Progenitor cell of endocrine pancreas (in vitro differentiated cells): ENCODE measurements at places on chromosomes 2 and 18. TPM values are rescaled to one million over a fixed set of nuclear protein-coding genes. Genes with fewer than 3 reads are reported as not detected.
A peak's percentile ranks its signal among the peaks of the same experiment; 100 is the strongest.

DNA sequence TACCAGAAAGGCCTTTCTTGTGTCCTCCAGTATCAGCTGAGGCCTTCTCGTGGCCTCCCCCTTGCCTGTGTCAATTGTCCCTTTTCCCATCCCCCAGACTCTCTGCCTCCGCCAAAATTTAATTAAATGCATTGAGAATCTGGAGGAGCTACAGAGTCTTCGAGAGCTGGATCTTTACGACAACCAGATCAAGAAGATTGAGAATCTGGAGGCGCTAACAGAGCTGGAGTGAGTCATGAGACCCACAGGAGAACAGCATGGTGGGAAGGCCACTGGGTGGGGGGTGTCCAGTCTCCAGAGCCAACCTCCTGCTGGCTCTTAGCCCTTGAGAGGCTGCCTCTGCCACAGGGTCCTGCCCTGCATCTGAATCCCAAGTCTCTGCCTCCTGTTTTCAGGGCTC lies 8.8 kb downstream of the PPP1R7 start:
- H3K36me3 ChIP-seq: peaks cover 4% of the 10 kb centered on the region
- H3K4me3 ChIP-seq: no peak overlapping the region
- H3K27me3 ChIP-seq: no peaks in the 10 kb centered on the region
- H3K27ac ChIP-seq: no peak overlapping the region
- DNase-seq: no peak

DNA sequence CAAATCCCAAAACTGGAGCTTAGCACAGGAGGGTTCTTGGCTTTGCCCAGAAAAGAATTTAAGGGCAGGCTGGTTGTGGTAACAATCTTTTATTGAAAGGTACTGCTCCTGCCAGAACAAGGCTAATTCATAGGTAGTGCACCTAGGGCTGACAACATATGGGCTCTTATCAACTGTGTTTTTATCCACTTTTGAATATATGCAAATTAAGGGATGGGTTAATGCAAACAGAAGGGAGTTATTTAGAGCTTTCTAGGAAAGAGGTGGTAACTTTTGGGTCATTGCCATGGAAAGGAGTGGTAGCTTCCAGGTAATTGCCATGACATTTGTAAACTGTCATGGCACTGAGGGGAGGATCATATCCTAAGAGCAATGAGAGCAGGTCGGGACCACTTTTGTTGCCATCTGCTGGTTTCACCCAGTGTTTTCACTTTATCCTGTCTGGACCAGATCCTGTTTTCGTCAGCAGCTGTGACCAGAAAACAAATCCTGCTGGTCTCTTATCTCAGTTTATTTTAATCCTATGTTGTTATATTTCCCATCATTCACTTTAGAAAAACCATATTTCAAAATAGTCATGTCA lies 981 bp downstream of the C2orf66 start:
- H3K27ac ChIP-seq: no peak overlapping the region
- no peaks in the 10 kb centered on the region for H3K4me1 ChIP-seq
- H3K4me3 ChIP-seq: no peak overlapping the region
- H3K27me3 ChIP-seq: peaks cover 4% of the 10 kb centered on the region
- H3K36me3 ChIP-seq: no peaks in the 10 kb centered on the region

DNA sequence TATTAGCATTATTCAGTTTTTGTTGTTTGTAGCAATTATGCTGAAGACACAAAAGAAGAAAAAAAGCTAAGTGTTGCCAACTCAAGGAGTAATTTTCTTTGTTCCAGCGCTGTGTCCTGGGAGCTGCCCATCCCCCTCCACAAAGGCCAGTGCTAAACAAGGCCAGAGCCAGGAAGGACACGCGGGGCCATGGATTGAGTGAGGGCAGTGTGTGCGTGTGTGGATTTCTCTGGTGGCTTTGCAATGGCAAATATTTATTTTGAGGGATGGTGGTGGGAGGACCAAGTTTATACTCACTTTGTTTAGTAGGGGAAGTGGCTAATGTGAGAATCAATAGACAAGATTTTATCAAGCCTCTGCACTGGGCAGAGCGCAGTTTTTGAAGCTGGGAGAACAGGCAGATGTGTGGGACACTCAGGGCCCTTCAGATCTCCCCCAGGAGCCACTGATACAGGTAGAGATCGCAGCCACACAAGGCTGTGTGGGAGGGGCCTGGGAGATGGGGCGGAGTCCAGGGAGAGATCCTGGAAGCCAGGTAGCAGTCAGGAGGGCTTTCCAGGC lies 11.4 kb downstream of the AGAP1 start:
- no peak for DNase-seq
- H3K36me3 ChIP-seq: peaks cover 4% of the 10 kb centered on the region
- H3K4me3 ChIP-seq: no peak overlapping the region
- peak overlapping the region; percentile 92 for H3K27ac ChIP-seq

DNA sequence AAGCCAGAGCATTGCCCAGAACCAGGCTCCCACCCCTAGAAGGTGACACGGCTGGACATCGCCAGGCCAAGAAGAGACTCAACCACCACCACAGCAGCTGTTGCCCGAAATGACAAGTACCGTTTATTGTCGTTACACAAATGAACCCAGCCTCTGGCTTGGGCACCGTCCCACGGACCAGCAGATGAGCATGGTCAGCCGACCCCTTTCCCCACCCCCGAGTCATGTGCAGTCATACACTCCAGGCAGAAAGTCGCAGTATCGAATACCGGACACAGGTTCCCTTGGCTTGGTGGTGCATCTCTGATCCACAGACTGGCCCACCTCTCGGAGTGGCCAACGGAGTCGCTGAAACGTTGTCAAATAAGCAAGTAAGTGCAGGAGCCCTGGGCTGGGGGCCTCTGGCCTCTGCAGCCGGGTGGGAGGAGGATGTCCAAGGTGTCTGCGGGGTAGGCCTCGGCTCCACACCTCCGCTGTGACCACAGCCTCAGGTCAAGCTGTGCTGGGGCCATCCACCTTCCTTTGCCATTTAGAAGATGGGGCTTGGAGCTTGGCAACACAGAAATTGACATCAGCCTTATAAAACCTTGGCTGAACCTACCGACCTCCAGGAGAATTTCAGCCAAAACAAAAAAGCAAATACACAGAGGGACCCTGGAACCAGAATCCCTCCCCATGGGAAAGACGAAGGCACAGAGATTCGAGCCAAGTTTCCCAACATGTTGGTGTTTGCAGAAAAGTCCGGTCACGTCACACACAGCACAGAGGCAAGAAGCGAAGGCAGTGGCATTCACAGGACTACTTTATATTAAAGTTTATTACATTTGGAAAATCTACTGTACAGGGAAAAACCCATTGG lies 24.0 kb downstream of the SDC1 start:
- no peak for DNase-seq
- H3K4me1 ChIP-seq: peaks cover 16% of the 10 kb centered on the region
- H3K4me3 ChIP-seq: no peak overlapping the region
- H3K27me3 ChIP-seq: peaks cover 3% of the 10 kb centered on the region

Gene ALPI
- not detected in 2 replicates for total RNA-seq

GRCh38 chr2:108588070-108588668 lies 53.9 kb downstream of the LIMS1 start:
- no peak overlapping the region for H3K4me3 ChIP-seq
- no peaks in the 10 kb centered on the region for H3K27me3 ChIP-seq
- no peaks in the 10 kb centered on the region for H3K36me3 ChIP-seq
- DNase-seq: no peak
- peak overlapping the region; percentile 21 for H3K27ac ChIP-seq
- H3K4me1 ChIP-seq: peaks cover 36% of the 10 kb centered on the region

DNA sequence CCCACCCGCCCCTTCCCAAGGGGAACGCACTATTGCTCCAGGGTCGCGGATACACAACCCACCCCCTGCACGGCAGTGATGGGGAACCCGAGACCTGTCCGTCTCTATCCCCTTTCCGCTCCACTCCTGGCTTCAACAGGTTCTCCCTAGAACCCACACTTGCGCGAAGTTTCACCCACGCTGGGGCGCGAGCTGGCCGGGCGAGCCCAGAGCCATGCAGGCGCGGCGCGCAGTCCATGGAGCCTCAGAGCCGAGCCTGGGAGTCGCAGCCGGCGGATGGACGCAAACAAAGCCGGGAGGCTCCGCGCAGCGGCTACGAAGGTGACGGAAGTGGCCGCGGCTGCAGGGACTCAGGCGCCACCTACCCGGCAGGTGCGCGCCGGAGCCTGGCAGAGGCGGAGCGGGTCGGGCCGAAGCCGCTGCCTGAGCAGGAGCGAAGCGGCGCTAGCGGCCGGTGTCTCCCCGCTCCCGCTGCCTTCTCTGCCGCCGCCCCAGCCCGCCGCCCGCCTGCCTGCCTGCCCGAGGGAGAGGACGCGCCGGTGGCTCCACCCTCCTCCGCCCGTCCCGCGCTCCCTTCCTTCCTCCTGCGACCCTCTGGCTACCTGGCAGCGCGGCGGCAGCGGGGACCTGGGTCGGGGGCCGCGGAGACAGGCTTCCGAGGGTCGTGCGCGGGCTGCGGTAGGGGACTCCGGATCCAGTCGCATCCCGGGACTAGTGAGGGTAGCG lies 14.0 kb downstream of the ALPG start:
- no peak overlapping the region for H3K27ac ChIP-seq
- peak overlapping the region; percentile 64 for H3K4me3 ChIP-seq
- H3K27me3 ChIP-seq: peaks cover 83% of the 10 kb centered on the region
- peaks cover 5% of the 10 kb centered on the region for H3K4me1 ChIP-seq
